HCT116 (cell line): ENCODE measurements at places on chromosomes 6 and 20. TPM values are rescaled to one million over a fixed set of nuclear protein-coding genes. Genes with fewer than 3 reads are reported as not detected.

Gene ADGB
- not detected for total RNA-seq

Gene CALHM4
- not detected for total RNA-seq

Gene TLDC2
- total RNA-seq: 0.32 TPM

Gene OLIG3
- not detected for total RNA-seq

Gene RBBP8NL
- 0.59 TPM for total RNA-seq

Gene RNF144B
- 2.1 TPM for total RNA-seq

Gene LBP
- total RNA-seq: 0.15 TPM

Gene LTB
- 0.64 TPM for total RNA-seq

Gene RGS17
- total RNA-seq: 3.9 TPM

Gene PTCHD4
- total RNA-seq: 1.1 TPM

Gene SEL1L2
- not detected for total RNA-seq

Gene SLCO4A1
- 107 TPM for total RNA-seq

Gene ACTR5
- total RNA-seq: 22.0 TPM

Gene FOXS1
- not detected for total RNA-seq

Gene RRAGD
- 15.9 TPM for total RNA-seq

Gene ATXN1
- 21.0 TPM for total RNA-seq

Gene POM121L2
- not detected for total RNA-seq

Gene CNKSR3
- 15.4 TPM for total RNA-seq

Gene SSTR4
- not detected for total RNA-seq

Gene MATN4
- 0.64 TPM for total RNA-seq

Gene XKR7
- total RNA-seq: not detected

Gene BPIFB1
- 0.17 TPM for total RNA-seq

Gene RAMACL
- total RNA-seq: 0.15 TPM

Gene SRSF12
- not detected for total RNA-seq

Gene COX4I2
- total RNA-seq: not detected

Gene GPR6
- not detected for total RNA-seq

Gene BMP5
- total RNA-seq: not detected

Gene DEFB132
- not detected for total RNA-seq

Gene FKBP1C
- 1.6 TPM for total RNA-seq

Gene ZSCAN23
- total RNA-seq: not detected

Gene SLC32A1
- not detected for total RNA-seq

Gene GSTA5
- not detected for total RNA-seq

Gene TBX18
- total RNA-seq: 14.4 TPM

Gene ELOVL5
- total RNA-seq: 85.3 TPM

Gene TRIM26
- total RNA-seq: 32.2 TPM

Gene TCP11
- total RNA-seq: not detected

Gene PDE10A
- 0.37 TPM for total RNA-seq

Gene NFATC2
- 5.0 TPM for total RNA-seq

Gene ALDH8A1
- total RNA-seq: 1.4 TPM

Gene DTNBP1
- 16.7 TPM for total RNA-seq

Gene LINC00237
- total RNA-seq: not detected

Gene MICA
- 24.1 TPM for total RNA-seq

Gene SLC18B1
- total RNA-seq: 18.1 TPM

Gene SYNE1
- total RNA-seq: 5.4 TPM

Gene GJA10
- total RNA-seq: not detected

Gene MROH8
- total RNA-seq: 0.79 TPM

Gene RBPJL
- not detected for total RNA-seq

Gene EEF1A2
- total RNA-seq: 454 TPM

Gene TRAPPC3L
- not detected for total RNA-seq

Gene SOX4
- total RNA-seq: 67.0 TPM

Gene SNX21
- total RNA-seq: 11.9 TPM

Gene PAK5
- total RNA-seq: not detected

Gene TMEM170B
- 1.0 TPM for total RNA-seq
